ENCODE measurements at places on chromosomes 4 and X.
A peak's percentile ranks its signal among the peaks of the same experiment; 100 is the strongest.

DNA sequence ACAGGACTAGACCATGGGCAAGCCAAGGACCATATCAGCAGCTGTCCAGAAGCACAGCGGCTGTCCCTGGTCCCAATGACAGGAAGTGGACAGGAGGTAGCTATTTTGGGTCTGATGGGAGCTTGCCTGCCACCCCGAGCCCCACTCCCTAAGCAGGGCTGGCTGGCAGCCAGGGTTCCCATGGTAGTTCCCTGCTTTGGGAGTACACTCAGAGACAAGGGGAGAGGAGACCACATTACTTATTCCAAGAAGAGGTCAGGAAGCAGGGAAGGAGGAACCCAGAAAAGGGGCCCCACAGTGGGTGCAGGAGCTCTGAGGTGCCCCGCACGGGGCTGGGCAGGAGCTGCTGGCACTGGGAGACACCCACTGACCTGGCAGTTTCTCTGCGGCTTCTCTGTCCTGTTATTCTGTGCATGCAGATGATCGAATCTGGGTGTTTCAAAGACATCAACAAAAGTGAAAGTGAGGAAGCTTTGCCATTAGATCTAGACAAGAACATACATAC, 36.3 kb downstream of the HTT-AS start:
- no peak for DNase-seq

DNA sequence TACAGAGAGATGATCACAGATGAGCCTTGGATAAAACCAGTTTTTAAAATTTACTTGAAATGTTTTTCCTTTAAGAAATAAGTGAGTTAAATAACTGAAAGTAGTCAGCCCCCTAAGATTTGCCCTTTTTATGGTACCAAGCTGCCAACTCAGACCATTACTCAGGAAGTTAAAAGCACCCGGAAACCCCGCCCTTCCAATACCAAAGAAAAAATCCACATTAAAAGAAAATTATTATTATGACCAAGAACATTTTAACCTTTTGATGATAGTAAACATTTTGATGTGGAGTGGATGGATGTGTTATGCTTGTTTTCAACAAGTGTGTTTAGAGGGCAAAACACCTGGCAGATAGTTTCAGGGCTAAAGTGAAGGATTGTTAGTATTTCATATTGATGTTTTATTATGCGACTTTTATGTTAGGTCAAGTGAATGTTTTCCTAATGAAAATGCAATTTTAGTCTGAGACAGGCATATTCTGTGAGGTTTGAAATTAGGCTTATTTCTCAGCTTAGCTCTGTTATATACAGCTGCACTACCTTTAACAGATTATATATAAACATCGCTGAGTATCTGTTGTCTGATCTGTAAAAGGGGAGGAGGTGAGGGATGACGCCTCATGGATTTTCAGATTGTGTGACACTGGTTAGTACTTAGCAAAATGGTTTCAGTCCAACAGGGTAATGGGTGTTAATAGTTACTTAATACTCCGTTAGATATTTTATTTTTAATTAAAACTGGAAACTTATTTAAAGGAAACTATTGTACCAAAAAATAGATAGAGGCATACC, 89.0 kb downstream of the KDM6A start:
- DNase-seq: no peak

GRCh38 chr4:123553733-123554637, 157.4 kb downstream of the SPRY1 start:
- DNase-seq: peak; percentile 83

DNA sequence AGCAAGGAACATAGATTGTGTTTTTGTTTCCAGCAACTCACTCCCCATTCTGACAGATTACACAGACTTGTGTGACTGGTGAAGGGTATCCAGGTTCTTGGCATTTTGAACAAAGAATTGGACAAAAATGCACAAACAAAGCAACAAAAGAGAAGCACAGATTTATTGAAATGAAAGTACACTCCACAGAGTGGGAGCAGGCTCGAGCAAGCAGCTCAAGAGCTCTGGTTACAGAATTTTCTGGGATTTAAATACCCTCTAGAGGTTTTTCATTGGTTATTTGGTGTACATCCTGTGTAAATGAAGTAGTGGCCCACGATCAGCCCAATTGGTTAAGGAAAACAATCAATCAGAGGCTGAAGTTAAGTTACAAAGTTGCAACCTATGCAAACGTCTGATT, 155.0 kb upstream of the JADE1 start:
- DNase-seq: no peak

DNA sequence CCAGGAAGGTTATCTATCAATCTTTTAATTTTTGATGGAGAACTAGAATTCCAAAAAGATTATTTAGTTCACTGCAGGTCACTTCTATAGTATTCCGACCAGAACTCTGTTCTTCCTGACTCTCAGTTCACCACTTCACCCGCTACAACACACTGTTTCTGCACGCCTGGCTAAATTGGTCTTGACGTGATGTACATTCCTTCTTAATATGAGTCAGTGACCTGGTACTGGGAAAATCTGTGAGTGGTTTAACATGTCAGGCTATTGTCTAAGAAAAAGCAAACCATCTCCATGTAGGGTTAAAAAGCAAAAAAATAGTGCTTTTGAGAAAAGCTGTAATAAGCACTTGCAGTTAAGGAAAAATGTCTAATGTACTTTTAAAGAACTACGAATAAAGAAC, 120.4 kb downstream of the NDST3 start:
- no peak for DNase-seq

DNA sequence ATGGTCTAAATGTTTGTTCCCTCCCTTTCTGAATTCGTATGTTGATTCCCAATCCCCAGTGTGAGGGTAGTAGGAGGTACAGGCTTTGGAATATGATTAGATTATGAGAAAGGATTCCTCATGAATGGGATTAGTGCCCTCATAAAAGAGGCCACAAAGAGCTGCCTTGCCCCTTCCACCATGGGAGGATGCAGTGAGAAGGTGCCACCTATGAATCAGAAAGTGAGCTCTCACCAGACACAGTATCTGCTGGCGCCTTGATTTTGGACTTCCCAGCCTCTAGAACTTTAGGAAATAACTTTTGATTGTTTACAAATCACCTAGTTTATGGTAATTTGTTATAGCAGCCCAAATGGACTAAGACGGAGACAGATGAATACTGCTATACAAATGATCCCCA, 3.6 kb downstream of the ATP10D start:
- DNase-seq: no peak

DNA sequence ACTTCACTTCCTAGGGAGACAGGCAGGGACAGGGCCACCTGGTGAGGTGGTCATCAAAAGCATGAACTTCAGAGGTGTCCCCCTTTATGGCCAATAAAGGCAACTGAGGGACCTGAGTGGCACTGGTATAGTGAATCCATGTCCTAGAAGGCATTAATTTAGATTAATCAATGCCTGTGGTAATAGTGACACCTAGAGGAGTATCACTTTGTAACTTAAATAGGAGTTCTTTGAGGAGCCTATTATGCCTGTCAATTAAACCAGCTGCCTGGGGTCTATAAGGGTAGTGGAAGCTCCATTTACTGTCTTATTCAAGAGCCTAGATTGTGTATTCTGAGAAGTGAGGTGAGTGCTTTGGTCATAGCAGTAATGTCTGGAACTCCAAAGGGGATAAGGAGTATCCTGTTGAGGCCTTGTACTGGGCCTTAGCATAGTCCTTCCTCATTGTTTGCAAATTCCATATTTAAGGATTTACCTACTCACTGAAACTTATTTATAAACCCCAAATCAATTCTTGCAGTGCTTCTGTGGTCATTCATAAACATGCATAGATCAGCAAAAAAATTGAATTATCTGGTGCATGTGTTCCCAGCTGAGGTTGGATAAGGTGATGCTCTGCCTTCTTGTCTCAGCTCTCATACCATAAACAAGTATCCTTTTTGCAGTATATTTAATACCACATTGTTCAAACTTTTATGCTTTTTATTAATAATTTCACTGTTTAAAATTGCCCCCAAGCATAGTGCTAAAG, 213.8 kb upstream of the RADX start:
- DNase-seq: peak; percentile 40

- no peak for DNase-seq
Measured at GRCh38 chrX:120840827-120841226, 34.8 kb downstream of the CT47B1 start.

GRCh38 chr4:24103434-24104157, 213.7 kb upstream of the PPARGC1A start:
- DNase-seq: no peak

- peak; percentile 76 for DNase-seq
Measured at GRCh38 chr4:128287141-128287870, at the start of gene PGRMC2. Gene PGRMC2 (minus strand): TSS chr4:128287813. CDS start chr4:128287790, 23 bp downstream.

DNA sequence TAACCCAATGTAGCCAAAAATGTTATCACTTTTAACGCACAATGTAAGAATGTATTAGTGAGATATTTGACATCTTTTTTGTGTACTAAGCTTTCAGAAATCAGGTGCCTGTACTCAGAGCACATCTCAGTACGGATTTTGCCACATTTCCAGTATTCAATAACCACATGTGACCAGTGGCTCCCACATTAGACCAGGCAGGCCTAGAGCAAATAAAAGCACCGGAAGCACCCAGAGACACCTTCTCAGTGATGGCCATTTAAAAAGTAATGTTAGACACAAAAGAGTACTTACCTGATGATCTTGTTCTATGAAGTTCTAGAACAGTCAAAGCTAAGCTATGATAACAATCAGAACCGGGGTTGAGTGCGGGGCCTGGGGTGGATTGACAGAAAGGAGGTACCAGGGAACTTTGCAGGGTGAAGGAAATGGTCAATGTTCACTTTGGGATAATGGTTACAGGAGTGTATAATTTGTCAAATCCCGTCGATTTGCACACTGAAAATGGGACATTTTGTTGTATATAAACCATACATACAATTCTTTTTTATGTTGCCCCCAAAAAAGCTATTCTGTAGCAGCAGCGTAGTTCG, 1.2 kb downstream of the CTPS2 start:
- DNase-seq: no peak

GRCh38 chr4:146032234-146032860, 93.7 kb upstream of the ZNF827 start:
- DNase-seq: peak; percentile 21

DNA sequence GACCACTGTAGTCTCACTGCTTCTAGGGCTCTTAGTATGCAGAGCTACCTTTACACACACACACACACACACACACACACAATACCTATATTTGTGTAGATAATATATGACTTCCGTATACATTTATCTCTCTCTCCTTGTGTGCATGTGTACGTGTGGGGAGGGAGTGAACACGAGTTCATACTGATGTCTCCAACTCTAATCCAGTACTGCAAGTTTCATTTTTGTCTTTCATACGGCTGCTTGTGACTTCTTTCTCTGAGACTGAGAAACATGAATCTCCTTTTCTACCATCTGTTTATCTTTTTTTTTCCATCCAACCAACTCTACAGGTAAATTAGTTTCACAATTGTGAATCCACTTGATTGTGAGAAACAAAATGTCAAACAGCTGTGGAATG, 1229.5 kb upstream of the AGA start:
- no peak for DNase-seq

DNA sequence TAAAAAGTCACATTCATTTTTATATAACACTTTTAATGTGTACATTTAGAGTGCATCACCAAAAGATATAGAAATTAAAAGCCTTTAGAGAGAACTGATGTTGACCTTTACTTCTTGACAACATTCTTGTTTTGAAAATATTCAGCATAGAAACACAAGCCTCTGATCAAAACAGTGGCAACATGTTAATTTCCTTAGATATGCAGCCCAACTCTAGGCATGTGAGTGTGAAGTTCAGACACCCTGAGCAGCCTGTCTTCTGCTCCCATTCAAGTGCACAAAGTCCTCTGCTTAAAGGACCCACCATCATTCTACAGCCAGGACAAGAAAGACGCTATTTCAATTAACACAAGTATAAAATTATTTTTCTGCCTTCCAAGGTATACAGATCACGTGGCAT, 60.0 kb downstream of the PPP3CA start:
- peak; percentile 49 for DNase-seq

GRCh38 chrX:118961866-118962560, 12.4 kb upstream of the LONRF3 start:
- no peak for DNase-seq

DNA sequence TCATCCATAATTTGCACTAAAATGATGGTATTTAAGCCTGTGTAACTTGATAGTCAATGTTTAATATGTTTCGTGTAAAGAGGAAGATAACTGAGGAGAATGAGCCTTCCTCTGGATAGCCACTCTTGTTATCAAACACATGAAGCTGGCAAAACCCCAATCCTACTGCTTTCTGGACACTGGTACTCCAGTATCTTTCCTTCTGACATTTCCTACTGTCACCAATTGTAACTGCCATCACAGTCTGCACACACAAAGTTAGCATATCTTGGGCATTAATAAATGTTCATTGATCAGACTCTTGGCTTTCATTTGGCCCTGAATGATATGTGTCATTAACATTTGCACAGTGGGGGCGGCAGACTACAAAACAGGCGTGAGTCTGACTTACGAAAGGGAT, 419.1 kb downstream of the TMA16 start:
- DNase-seq: no peak

DNA sequence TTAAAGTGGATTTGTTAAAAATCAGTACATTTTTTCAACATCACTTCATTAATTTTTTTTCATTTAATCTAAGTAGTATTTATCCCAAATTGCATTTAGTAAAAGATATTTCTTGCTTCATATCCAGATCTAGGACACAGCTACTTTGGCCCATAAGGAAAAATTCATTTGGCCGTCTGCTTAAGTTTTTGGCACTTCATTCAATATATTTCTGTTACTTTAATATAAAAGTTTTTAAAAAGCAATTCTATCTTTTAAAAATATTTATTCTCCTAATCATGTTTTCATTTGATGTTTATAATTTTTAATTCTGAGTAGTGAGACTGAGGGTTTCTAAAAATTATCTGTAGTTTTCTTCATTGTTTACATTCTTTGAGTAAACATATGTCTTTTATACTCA, 28.5 kb downstream of the ANXA10 start:
- DNase-seq: no peak

DNA sequence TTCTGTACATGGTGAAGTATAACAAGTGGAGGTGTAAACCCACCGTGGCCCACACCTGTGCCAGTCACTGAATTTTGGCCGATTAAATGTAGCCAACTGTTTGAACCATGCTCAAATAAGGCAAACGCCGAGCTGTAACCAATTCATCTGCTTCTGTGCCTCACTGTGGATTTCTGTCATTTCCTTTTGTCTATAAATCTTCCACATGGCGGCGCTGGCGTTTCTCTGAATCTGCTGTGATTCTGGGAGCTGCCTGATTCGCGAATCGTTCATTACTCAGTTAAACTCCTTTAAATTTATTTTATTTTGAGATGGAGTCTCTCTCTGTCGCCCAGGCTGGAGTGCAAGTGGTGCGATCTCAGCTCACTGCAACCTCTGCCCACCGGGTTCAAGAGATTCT, 19.2 kb downstream of the SUPT20HL2 start:
- DNase-seq: peak; percentile 40

All from mesendoderm (in vitro differentiated cells).